ENCODE measurements at places on chromosomes 11 and 22. TPM values are rescaled to one million over a fixed set of nuclear protein-coding genes. Genes with fewer than 3 reads are reported as not detected.

The MS4A15 gene
- not detected for polyA plus RNA-seq

The FOLR3 gene
- polyA plus RNA-seq = 0.27 TPM

The LDHAL6A gene
- not detected for polyA plus RNA-seq

DNA sequence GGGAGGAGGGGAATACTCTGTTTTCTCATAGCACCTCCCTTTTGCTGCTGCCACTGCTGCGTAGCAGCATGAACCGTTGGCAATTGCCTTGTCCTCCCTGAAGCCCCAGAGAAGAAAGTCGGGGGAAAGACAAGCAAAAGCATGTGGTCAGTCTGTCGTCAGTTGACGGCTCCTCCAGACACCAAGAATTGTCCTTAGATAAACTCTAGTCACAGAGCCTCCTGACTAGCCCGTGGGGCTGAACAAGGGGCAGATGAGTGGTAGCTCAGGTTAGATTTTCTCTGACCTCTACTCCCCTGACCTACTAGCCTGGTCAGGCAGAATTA, 126.4 kb upstream of the HSD17B12 start:
- H3K27ac ChIP-seq = no peak overlapping the region
- DNase-seq = no peak
- no peak overlapping the region for H3K4me3 ChIP-seq
- no peaks in the 10 kb centered on the region for H3K4me1 ChIP-seq

DNA sequence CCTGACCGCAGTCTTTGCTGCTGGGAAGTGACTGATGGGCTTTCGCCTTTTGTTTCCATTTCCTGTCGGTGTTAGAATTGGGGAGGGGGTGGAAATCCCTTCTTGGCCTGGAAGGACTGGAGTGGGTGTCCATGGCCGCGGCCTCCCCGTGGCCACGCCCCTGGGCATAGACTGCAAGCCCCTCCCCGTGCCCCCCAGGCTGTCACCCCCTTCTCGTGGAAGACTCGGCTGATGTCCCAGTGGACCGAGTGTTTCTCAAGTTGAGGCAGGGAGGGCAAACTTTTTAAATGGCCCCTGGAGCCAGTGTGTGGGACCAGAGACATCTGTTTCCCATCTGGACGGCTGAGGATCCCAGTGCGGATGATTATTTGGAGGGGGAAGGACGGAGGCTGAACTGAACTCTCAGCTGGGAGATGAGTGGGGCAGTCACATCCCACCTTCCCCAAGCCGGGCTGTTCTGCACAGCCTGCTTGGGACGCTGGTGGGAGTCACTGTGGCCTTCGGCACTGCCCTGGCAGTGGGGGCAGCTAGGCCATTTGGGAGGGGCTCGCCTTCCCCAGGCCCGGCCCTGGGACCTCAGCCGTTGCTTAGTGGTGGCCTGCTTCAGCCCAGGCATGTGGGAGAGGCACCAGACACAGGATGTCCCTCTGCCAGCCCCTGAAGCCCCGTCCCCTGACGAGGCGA, 1.6 kb downstream of the CD81 start:
- peaks cover 5% of the 10 kb centered on the region for H3K36me3 ChIP-seq
- H3K4me1 ChIP-seq = peaks cover 34% of the 10 kb centered on the region
- peak overlapping the region; percentile 91 for H3K27ac ChIP-seq
- DNase-seq = peak; percentile 69
- peak overlapping the region; percentile 100 for H3K4me3 ChIP-seq

GRCh38 chr11:8183111-8183510, 14.3 kb upstream of the RIC3 start:
- H3K27ac ChIP-seq = no peak overlapping the region
- no peaks in the 10 kb centered on the region for H3K36me3 ChIP-seq
- peaks cover 4% of the 10 kb centered on the region for H3K27me3 ChIP-seq
- DNase-seq = no peak
- no peak overlapping the region for H3K4me3 ChIP-seq

- H3K36me3 ChIP-seq = no peaks in the 10 kb centered on the region
- no peak overlapping the region for H3K27ac ChIP-seq
- no peak for DNase-seq
- H3K4me1 ChIP-seq = no peaks in the 10 kb centered on the region
- peaks cover 24% of the 10 kb centered on the region for H3K27me3 ChIP-seq
These were observed 24.0 kb upstream of the CADM1 start for GRCh38 chr11:115528225-115528624.

DNA sequence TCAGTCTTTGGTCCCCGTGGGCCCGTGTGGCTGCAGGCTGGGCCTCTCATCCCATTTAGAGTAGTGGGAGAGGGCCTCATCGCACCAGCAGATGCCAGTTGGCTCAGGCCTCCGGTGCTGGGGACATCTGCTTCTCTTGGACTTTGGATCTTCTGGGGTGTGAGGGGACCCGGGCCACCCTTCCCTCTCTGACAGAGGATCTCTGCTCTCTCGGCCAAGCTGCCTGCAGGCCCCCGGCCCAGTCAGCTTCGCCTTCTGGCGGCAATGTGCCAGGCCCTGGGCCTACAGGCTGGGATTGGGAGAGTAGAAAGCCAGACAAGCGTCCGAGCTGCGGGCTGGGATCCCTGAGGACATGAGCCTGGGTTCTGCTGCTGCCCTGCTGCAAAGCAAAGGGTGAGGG, 15.0 kb upstream of the FGF3 start:
- H3K4me1 ChIP-seq = no peaks in the 10 kb centered on the region
- H3K36me3 ChIP-seq = no peaks in the 10 kb centered on the region
- H3K27ac ChIP-seq = no peak overlapping the region
- no peak for DNase-seq
- H3K4me3 ChIP-seq = no peak overlapping the region

DNA sequence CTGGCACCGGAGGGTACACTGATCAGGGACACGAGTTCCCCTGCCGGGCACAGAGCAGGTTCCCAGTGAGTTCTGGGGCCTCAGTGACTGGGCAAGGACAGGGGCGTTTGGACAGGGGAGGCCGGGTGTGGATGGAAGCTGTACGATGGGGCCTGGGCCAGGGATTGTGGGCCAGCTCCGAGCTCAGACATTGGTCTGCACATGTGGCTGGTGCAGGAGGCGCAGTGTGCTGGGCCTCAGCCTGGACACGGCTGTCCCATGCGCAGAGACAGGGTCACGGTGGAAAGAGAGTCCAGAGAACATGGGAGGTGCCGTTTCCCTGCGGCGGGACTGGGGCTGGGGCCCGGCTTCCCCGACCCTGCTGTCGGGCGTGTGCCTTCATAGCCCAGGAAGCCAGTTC, 60.7 kb downstream of the CDKN1C start:
- peak overlapping the region; percentile 92 for H3K27ac ChIP-seq
- no peak for DNase-seq
- no peaks in the 10 kb centered on the region for H3K27me3 ChIP-seq
- peaks cover 23% of the 10 kb centered on the region for H3K4me1 ChIP-seq

DNA sequence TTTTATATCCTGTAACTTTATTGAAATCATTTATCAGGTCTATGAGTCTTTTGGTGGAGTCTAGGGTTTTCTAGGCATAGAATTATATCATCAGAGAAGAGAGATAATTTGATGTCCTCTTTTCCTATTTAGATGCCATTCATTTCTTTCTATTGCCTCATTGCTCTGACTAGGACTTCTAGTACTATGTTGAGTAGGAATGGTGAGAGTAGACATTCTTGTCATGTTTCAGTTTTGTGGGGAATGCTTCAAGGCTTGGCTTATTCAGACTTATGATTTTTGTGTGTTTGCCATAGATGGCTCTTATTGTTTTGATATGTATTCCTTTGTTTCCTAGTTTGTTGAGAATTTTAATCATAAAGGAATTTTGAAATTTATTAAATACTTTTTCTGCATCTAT, 1078.3 kb downstream of the FAM181B start:
- H3K4me3 ChIP-seq = no peak overlapping the region
- H3K36me3 ChIP-seq = no peaks in the 10 kb centered on the region
- H3K4me1 ChIP-seq = no peaks in the 10 kb centered on the region

GRCh38 chr11:110380836-110381622, 48.7 kb upstream of the FDX1 start:
- H3K4me1 ChIP-seq = peaks cover 2% of the 10 kb centered on the region
- H3K36me3 ChIP-seq = no peaks in the 10 kb centered on the region
- H3K27me3 ChIP-seq = no peaks in the 10 kb centered on the region
- H3K27ac ChIP-seq = no peak overlapping the region

- H3K36me3 ChIP-seq = peaks cover 13% of the 10 kb centered on the region
- H3K27ac ChIP-seq = no peak overlapping the region
- H3K4me1 ChIP-seq = no peaks in the 10 kb centered on the region
- peak; percentile 23 for DNase-seq
These were observed 15.2 kb downstream of the PRPF19 start for GRCh38 chr11:60891103-60891741.
